ENCODE measurements at places on chromosomes 7 and 10.

GRCh38 chr10:129945941-129946760 is 17.9 kb downstream of the EBF3 start:
- no peak for DNase-seq

GRCh38 chr7:33893377-33893776 is 12.0 kb upstream of the BMPER start:
- DNase-seq = no peak

- no peak for DNase-seq
These were observed 26.0 kb downstream of the VIPR2 start for GRCh38 chr7:159118623-159119022.

- no peak for DNase-seq
These were observed 4.5 kb upstream of the MGAM start for GRCh38 chr7:141991140-141991539.

- no peak for DNase-seq
These were observed 84.1 kb downstream of the EZH2 start for GRCh38 chr7:148799893-148800555.

DNA sequence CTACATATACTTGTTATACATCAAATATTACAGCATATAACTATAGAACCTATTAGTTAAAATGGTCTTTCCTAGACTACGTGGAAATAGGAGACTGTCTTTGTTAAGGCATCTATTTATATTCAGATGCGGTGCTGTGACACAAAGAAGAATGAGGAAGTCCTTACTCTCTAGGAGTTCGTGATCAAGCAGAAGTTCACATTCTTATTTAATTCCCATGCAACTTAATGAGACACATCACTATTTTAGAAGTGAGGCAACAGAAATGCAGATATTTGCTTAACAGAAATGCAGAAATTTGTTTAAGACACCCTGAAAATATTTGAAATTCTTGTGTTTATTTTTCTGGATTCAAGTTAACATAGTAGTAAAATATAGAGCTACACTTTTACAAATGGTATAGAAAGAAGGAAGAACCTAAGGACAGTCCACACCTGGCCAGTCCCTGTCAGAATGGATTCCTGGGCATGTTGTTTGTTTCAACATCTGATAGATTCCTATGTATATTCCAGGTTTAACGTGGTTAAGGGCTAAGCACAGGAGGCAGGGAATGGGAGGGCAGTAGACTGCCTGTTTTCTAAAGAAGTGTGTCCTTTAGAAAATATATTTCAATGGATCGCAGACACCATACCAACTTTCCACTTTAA is 70.6 kb upstream of the NXPH1 start:
- no peak for DNase-seq

All from germinal center (tissue), 1 donor.